ENCODE measurements at places on chromosomes 13 and 19.

GRCh38 chr19:31988256-31988655, 357.2 kb upstream of the ZNF507 start:
- no peak for DNase-seq
- no peak overlapping the region for H3K4me3 ChIP-seq
- no peak overlapping the region for H3K27ac ChIP-seq

DNA sequence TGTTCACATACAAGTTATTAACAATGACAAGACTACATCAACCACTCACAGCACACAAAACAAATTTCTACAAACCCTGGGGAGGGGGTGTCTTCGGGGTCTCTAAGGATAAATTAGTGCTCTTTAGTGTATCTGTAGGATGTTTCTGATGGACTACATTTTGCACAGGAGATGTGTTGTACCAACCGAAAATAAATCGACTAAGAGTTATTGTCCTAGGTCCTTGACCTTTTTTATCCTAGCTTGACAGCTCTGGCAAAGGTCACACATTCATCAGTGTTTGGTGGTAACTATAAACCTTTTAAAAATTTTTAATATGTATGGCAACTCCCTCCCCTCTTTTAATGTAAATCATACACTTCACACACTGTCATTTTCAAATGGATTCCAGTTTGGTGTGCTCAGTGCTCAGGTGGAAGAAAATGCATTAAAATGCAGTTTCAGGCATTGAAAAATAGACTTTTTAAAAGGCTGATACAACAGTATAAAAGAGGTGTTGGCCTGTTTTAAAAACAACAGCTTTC, 7.7 kb downstream of the ZIC5 start:
- no peak overlapping the region for H3K27ac ChIP-seq
- H3K4me3 ChIP-seq = no peak overlapping the region
- no peak for DNase-seq
- H3K36me3 ChIP-seq = no peaks in the 10 kb centered on the region
- H3K27me3 ChIP-seq = no peaks in the 10 kb centered on the region

- no peak within 1 kb of the TSS for H3K27ac ChIP-seq
- H3K4me1 ChIP-seq = no peaks in the 10 kb centered on the region
- no peak within 1 kb of the TSS for H3K4me3 ChIP-seq
- no peaks in the 10 kb centered on the region for H3K36me3 ChIP-seq
- H3K27me3 ChIP-seq = peaks cover 89% of the 10 kb centered on the region
These were observed at the start of gene SLC1A6 for GRCh38 chr19:14979476-14980255. TSS of gene SLC1A6 (minus strand) at chr19:14979864. CDS start at chr19:14972910, 6,954 bp downstream.

DNA sequence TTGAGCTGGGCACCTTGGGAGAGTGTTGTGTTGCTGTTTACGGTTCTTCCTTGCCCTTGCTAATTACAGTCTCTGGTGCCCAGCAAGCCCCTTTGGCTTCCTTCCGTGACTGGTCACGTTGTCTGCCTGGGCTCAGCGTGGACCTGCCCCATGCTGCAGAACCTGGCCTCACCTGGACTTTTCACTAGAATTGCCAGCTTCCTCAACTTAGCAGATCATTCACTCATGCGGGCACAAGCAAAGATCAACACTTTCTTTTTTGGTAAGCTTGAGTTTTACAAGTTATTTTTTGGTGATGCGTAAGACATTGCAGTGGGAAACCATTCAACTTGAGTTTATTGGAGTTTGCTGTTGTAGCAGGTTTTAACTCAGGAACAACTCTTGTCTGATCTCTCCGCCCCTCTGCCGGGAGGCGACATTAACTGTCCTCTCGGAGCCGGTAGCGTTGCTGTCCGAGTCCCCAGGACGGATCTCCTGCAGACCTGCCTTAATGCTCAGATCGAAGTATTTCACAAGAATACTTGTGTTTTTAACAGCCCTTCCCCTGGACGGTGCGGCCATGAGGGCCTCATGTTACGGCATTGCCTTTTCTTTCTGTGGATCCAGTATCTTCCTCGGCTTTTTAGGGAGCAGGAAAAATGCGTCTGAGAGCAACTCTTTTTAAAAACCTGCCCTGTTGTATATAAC, 15.7 kb upstream of the TEX29 start:
- H3K27ac ChIP-seq = no peak overlapping the region
- H3K27me3 ChIP-seq = no peaks in the 10 kb centered on the region
- no peaks in the 10 kb centered on the region for H3K4me1 ChIP-seq
- H3K4me3 ChIP-seq = no peak overlapping the region
- DNase-seq = no peak

DNA sequence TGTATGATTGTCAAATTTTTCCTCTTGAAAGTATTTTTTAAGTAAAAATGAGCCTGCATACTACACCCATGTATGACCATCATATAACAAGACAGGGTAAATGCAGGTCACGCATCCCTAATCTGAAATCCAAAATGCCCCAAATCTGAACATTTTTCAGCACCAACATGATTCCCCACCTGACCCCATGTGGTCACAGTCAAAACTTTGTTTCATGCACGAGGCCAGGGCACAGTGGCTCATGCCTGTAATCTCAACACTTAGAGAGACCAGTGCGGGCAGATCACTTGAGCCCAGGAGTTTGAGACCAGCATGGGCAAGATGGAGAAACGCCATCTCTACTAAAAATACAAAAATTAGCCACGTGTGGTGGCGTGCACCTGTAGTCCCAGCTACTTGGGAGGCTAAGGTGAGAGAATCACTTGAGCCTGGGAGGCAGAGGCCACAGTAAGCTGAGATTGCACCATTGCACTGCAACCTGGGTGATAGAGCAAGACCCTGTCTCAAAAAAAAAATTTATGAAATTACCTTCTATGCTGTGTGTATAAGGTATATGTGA, 63.7 kb upstream of the NPAS1 start:
- H3K27ac ChIP-seq = peak overlapping the region; percentile 78
- H3K27me3 ChIP-seq = no peaks in the 10 kb centered on the region
- H3K4me3 ChIP-seq = peak overlapping the region; percentile 51
- no peak for DNase-seq

GRCh38 chr19:48913114-48913889, 13.2 kb downstream of the NUCB1 start:
- H3K27me3 ChIP-seq = no peaks in the 10 kb centered on the region
- no peak for DNase-seq
- H3K27ac ChIP-seq = no peak overlapping the region
- H3K4me3 ChIP-seq = no peak overlapping the region

- no peak overlapping the region for H3K27ac ChIP-seq
- no peaks in the 10 kb centered on the region for H3K36me3 ChIP-seq
- no peaks in the 10 kb centered on the region for H3K27me3 ChIP-seq
- H3K4me1 ChIP-seq = no peaks in the 10 kb centered on the region
- H3K4me3 ChIP-seq = no peak overlapping the region
These were observed 565.1 kb downstream of the LIG4 start for GRCh38 chr13:107650081-107650701.

GRCh38 chr13:99151516-99151915, 49.1 kb upstream of the UBAC2 start:
- H3K36me3 ChIP-seq = no peaks in the 10 kb centered on the region
- H3K27ac ChIP-seq = no peak overlapping the region
- no peak overlapping the region for H3K4me3 ChIP-seq
- peak; percentile 66 for DNase-seq
- H3K4me1 ChIP-seq = peaks cover 17% of the 10 kb centered on the region

- no peaks in the 10 kb centered on the region for H3K27me3 ChIP-seq
- H3K36me3 ChIP-seq = no peaks in the 10 kb centered on the region
- peak; percentile 44 for DNase-seq
- H3K4me1 ChIP-seq = peaks cover 13% of the 10 kb centered on the region
- H3K4me3 ChIP-seq = no peak overlapping the region
These were observed 182.4 kb upstream of the UFM1 start for GRCh38 chr13:38167164-38167822.

- no peak for DNase-seq
- H3K4me3 ChIP-seq = no peak overlapping the region
- 0 out of 2 replicates have a peak, but pooled peaks cover 3% of the 10 kb centered on the region for H3K4me1 ChIP-seq
- H3K27ac ChIP-seq = no peak overlapping the region
- no peaks in the 10 kb centered on the region for H3K27me3 ChIP-seq
These were observed 177.1 kb downstream of the RBM26 start for GRCh38 chr13:79228972-79229371.

DNA sequence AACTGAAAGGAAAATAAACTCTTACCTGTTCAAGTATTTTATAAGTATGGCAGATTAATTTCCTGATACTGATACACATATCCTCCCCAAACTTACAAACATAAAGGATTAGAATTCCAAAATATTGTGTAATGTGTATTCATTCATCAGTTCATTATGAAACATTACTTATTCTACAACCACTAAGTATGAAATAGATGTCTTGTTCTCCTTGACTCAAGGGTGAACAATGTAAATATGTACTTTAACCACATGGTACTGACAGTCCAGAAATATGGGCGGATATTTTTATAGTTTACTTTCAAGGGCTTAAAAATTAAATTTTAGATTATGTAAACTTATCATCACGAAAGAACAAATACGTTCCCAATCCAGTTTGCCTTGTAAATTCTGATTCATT, 334.0 kb downstream of the LIG4 start:
- H3K4me3 ChIP-seq = no peak overlapping the region
- no peaks in the 10 kb centered on the region for H3K27me3 ChIP-seq
- no peaks in the 10 kb centered on the region for H3K36me3 ChIP-seq
- no peak for DNase-seq
- H3K4me1 ChIP-seq = no peaks in the 10 kb centered on the region
- H3K27ac ChIP-seq = no peak overlapping the region

GRCh38 chr13:62696490-62696889, 1280.8 kb upstream of the PCDH20 start:
- H3K4me1 ChIP-seq = no peaks in the 10 kb centered on the region
- no peaks in the 10 kb centered on the region for H3K27me3 ChIP-seq

DNA sequence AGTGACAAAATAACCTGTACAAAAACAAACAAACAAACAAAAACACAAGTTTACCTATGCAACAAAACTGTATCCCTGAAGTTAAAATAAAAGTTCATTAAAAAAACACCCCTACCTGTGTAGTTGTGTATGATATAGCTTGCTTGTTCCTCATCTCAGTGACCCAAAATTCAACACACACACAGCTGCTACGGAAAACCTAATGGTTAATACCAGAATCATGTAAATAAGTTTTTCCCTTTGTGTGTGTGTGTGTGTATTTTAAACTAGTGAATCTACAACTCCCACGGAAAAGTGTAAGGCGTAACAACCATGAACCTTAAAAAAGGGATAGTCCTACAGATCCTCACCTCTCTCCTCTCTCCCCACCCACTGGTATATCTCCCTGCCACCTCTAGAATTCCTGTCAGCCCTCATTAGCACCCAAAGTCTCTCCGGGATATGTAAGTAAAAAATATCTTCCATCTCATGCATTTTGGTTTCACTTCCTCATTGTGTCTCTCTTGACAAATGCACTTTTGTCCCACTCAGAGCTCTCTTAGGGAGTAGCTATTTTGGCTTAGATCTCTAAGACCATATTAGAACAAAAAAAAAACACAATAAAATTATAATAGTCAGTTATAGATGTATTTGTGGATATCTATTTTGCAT, 2236.5 kb downstream of the PCDH9 start:
- DNase-seq = peak; percentile 42
- no peaks in the 10 kb centered on the region for H3K36me3 ChIP-seq
- H3K27me3 ChIP-seq = no peaks in the 10 kb centered on the region
- peak overlapping the region; percentile 35 for H3K27ac ChIP-seq
- no peak overlapping the region for H3K4me3 ChIP-seq
- 0 out of 2 replicates have a peak, but pooled peaks cover 5% of the 10 kb centered on the region for H3K4me1 ChIP-seq

DNA sequence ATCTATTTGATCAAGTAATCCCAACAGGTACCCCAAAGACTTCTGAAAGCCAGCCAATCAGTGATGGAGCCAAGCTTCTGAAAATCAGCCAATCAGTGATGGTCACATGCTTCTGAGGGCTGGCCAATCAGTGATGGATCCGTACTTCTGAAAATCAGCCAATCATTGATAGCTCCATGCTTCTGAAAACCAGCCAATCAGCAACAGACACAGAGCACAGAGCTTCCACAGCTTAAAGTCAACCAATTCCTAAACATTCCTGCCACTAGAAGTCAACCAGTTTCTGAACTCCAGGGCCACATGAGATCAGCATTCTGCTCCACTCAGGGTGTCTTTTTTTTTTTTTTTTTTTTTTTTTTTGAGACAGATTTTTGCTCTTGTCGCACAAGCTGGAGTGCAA, 8.2 kb upstream of the HSD17B14 start:
- H3K27me3 ChIP-seq = no peaks in the 10 kb centered on the region
- DNase-seq = no peak
- H3K4me3 ChIP-seq = no peak overlapping the region
- no peak overlapping the region for H3K27ac ChIP-seq

- no peaks in the 10 kb centered on the region for H3K27me3 ChIP-seq
- no peaks in the 10 kb centered on the region for H3K36me3 ChIP-seq
- no peaks in the 10 kb centered on the region for H3K4me1 ChIP-seq
These were observed 39.9 kb downstream of the DPRX start for GRCh38 chr19:53671663-53672062.

DNA sequence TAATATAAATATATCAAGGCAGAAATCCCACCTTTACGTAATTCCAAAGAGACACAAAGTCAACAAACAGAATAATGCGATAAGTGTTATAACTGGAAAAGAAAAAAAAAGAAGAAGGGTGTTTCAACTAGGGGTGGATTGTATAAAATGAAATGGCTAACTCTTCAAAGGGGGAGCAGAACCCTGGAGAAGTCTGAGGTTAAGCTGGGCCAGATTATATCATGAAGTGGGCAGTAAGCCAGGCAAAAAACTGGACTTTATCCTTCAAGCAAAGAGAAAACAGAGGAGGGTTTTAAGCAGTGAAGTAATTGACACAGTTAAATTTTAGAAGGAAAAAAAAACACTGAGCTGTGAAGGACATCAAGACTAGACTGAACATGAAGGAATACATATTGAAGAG, 41.9 kb downstream of the TBC1D4 start:
- H3K36me3 ChIP-seq = no peaks in the 10 kb centered on the region
- H3K4me3 ChIP-seq = no peak overlapping the region
- no peaks in the 10 kb centered on the region for H3K4me1 ChIP-seq
- H3K27me3 ChIP-seq = no peaks in the 10 kb centered on the region
- no peak overlapping the region for H3K27ac ChIP-seq
- no peak for DNase-seq

GRCh38 chr13:51776179-51776578, 27.8 kb downstream of the DHRS12 start:
- H3K27me3 ChIP-seq = no peaks in the 10 kb centered on the region
- H3K4me3 ChIP-seq = no peak overlapping the region
- no peak for DNase-seq
- H3K4me1 ChIP-seq = no peaks in the 10 kb centered on the region
- H3K27ac ChIP-seq = no peak overlapping the region

DNA sequence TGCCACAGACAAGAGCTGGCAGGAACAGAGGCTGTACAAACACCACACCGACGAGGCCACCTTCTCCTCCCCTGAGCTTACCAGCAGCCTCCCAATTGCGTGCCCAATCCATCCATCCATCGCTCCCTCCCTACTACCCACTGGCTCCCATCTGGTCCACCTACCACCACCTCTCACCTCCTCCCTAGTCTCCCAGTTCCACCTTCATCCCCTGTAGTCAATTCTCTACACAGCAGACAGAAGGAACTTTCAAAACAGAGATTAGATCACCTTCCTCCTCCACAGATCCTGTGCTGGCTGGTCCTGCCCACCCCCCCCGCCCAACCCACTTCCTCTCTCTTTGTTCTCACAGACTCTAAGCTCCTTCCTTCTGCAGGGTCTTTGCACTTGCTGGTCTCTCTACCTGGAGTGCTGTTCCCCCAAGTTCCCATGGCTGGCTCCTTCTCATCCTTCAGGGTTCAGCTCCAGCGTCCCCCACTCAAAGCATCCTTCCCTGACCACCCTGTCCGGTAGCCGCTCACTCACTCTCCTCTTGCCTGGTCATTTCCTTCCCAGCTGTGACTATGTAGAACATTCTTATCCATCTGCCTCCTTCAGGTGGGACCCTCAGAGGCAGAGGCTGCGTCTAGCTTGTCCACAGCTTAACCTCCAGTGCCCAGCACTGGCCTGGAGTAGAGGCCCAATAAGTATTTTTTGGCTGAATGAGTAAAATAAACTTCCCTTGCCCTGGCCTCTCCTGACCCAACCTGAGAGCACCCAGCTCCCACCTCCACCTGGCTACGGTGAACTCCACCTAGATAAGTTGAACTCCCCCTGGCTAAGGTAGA, 23.0 kb downstream of the PIN1 start:
- H3K4me3 ChIP-seq = no peak overlapping the region
- H3K36me3 ChIP-seq = no peaks in the 10 kb centered on the region
- H3K27ac ChIP-seq = no peak overlapping the region
- no peaks in the 10 kb centered on the region for H3K4me1 ChIP-seq

Data from MM.1S (cell line).